ENCODE measurements at places on chromosomes 5 and 9.

GRCh38 chr9:104686081-104686480, 8.2 kb upstream of the OR13D1 start:
- DNase-seq = no peak

- no peak for DNase-seq
Measured at GRCh38 chr5:122314036-122314435, 2.0 kb downstream of the SNCAIP start.

GRCh38 chr9:25003686-25004085, 458.0 kb upstream of the IZUMO3 start:
- no peak for DNase-seq

DNA sequence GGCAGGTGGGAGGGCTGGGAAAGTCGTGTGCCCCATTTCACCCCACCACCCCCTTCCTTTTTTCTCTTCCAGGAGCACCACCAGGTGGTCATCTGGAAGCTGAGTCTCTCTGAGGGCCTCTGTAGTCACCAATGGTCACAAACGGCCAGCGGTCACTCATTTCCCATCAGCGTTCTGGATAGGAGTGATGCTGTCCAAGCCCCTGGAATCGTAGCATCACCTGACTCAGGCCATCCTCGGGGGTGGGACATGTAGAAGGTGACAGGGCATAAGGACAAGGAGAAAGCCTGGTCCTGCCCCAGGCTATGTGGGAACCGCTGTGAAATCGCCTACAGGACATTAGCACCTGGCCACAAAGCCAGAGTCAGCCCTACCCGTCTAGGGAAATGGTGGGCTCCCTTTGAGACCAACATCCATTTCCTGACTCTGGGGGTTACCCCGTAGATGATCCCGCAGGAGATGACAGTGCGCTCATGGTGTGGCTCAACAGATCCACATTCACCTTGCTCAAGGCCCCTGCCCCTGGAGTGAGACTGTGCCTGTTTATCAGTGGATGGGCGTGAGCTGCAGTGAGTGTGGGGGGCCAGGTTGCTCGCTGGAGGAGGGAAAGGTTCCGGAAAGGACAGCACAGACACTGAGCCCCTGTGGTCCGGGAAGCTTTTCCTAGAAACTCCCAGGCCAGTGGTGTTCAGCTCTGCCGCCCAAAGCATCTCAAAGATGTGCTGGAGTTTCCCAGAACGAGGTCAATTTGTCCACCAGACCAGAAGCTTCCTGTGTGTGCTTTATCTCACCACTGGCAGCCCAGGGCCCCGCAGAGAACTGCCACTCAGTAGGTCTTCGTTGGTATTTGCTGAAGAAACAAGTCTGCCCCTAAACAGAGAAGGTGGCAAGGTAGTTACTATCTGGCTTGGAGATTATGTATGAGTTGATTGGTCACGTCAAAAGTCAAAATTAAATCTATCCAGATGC, 61.1 kb upstream of the UNC5A start:
- no peak for DNase-seq
